ENCODE measurements at places on chromosomes 12 and 14.

DNA sequence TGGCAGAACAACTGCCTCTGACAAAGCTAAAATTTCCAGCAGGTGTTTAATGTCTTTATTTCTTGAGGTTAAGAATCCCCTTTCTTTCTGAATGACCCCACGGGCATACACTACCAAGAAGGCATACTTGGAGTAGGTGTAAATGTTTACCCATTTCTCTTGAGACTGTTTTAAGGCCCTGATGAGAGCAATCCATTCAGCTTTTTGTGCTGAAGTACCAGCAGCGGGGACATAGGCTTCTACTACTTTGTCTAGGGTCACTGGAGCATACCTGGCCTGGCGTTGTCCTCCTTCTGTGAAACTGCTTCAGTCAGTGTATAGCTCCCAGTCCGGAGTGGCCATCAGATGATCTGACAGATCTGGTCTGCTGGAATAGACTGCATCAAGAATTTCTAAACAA is 22.7 kb downstream of the ANG start:
- no peak for DNase-seq

DNA sequence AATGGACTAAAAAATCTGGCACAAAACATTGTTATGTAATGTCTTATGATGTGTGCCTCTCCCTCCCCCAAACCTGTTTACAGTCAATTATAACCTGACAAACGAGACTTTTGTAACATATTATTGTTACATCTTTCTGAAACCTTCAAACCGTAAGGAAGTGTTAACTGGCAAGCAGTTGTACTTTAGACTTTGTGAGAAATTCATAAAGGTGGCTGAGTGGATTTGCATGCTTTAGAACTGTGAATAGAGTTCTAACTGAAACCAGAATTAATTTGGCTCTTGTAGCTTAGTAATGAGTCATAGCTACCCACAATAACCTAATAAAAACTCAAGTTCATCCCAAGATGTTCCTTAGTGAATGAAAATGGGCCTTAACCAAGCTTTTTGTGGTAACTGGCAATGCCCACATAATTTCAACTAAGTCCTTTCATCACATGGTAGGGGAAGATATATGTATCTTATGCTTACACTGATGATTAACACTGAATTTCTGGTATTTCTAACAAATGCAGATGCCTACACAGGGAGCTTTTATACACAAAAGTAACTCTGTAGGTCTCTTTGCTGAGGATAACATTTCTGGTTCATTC is 29.7 kb downstream of the RAD9B start:
- no peak for DNase-seq

- DNase-seq, result no peak
Observed at GRCh38 chr14:64646103-64646502, 58.1 kb upstream of the PLEKHG3 start.

DNA sequence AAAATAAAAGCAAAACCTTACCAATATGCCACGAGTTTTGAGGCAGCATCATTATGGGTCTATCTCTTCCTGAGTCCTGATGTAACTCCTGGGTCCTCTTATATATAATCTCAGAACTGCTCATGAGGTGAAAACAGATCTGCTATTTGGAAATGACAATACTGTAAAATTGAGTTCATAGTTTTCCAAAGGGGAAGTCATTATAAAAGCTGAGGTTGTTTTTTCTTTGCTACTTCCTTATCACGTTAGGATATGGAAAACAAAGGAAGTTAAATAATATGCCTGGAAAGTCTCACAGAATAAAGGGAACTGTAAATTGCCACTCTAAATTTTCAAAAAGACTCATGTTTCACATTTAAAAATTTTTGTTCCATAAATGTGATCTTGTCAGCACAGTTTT is at the start of gene CD163L1:
Gene CD163L1 (minus strand): TSS at position 78 of the 400 bp plus-strand sequence. CDS start 26 bp downstream, at position 52.
- DNase-seq, result no peak

GRCh38 chr14:55964821-55965220 is 153.4 kb upstream of the PELI2 start:
- no peak for DNase-seq

GRCh38 chr14:90796329-90796728 is 19.9 kb downstream of the TTC7B start:
- DNase-seq, result no peak

DNA sequence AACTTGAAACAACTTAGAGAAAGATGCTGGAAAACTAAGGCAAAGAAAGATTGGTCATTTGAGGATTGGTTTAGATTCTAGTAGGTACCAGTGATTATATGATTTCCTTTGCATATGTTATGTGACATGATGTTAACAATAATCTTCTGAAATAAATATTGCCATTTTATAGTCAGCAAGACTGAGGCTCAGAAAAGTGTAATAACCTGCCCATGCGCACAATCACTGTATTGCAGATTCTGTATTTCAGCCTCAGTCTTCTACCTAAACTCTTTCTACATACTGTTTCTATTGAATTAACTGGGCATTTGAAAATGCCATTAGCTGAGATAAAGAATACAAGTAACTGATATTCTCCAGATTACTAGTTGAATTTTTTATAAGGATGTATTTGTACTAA is 61.3 kb downstream of the FGD4 start:
- no peak for DNase-seq

GRCh38 chr12:70117670-70118069 is 125.6 kb upstream of the CNOT2 start:
- DNase-seq, result no peak

DNA sequence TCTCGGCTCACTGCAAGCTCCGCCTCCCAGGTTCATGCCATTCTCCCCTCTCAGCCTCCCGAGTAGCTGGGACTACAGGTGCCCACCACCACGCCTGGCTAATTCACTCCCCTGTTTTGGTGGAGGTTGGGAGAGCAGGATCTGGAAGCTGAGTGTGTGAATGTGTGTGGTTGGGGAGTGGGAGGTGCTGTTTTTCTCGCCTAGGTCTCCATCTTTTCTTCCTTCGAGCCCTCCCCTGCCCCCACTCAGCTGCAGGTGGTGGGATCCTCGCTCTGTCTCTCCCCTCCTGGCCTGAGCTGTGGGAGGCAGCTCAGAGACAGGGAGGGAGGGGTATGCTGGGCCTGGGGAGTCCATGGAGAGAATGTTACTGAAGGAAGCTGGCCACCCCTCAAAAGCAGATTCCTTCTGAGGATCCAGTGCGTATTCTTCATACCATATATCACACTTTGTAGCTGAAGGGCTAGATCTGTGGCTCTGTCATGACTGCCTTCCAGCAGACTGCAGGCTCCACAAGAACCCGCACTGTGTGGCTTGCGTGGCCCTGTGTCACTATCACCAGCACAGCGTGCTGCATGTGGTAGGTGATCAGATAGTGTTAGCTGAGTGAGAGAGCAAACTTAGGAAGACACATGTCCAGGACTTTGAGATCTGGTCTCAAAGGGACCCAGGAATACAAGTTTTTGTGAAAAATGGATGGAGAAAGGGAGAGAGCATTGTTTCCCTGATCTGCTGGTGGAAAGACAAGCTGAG is 2.8 kb downstream of the KRT83 start:
- no peak for DNase-seq

DNA sequence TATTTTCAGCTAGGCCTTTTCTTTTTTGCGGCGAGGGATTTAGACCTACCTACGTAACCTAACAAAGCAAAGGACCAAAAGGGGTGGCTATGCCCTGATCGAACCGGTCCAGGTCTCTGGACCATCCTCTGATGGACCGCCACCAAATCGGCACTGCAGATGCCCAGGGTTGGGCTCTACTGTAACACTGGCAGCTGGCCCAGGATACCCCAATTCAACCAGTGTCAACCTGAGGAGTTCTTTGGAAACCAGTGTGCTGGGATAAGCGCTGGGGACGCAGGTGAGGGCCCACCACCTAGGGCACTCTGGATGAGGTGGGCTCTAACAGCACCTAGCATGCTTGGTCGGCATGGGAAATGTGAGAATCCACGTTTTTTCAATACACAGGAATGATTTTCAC is 32.2 kb downstream of the FBXO21 start:
- no peak for DNase-seq

- DNase-seq, result no peak
Observed at GRCh38 chr14:89787525-89787924, 167.0 kb downstream of the EFCAB11 start.

- DNase-seq, result no peak
Observed at GRCh38 chr14:31297701-31298344, 90.2 kb upstream of the HECTD1 start.

- DNase-seq, result peak; percentile 85
Observed at GRCh38 chr14:96424109-96424989, 32.4 kb downstream of the AK7 start.

- DNase-seq, result no peak
Observed at GRCh38 chr14:33062881-33063280, 124.2 kb downstream of the NPAS3 start.

DNA sequence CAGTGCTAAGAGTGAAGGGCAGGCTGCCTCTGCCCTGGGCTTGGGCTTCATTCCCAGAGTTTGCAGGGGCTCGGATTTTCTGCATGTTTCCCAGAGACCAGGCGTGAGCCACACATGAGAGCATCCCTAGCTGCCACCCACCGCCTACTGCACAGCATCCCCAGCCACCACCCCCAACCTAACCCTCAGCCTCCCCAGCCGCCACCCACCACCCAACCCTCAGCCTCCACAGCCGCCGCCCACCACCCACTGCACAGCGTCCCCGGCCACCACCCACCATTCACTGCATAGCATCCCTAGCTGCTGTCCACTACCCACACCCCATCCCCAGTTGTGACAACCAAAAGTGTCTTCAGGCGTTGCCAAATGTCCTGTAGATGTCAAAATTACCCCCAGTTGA is 22.6 kb downstream of the FGF6 start:
- no peak for DNase-seq

DNA sequence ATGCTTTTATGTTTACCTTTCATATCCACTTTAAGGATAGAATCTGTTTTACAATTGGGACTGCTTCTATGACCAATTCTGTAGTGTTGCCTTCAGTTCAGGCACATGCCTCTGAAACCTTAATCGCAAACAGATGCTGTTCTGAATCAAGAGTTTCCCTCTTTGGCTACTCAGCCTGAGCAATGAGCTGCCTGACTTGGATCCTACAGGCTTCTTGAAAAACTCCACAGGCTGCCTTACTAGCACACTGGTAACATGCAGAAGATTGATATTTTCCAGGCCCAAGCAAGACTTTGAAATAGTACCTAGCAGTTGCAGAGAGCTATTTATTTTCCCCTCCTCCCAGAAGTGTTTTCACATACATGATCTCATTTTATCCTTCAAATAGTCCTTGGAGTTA is 34.8 kb upstream of the PMCH start:
- DNase-seq, result peak; percentile 4

DNA sequence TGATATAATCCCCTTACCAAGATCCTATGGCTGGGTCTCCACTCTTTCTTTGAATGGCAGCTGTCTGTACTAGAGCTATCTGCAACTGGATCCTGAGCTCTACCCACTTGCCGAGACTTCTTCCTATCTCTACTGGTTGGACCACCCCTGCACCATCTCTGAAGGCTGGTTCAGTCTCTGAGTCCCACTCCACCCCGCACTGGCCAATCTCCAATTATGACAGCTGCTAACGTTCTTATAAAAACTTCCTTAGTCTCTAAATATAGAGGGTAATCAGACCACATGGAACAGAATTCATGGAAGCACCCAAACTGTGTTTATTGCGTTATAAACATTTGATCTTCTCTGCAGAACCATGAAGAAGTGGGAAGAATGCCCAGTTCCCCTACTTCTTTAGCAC is 186.6 kb upstream of the EEA1 start:
- no peak for DNase-seq

DNA sequence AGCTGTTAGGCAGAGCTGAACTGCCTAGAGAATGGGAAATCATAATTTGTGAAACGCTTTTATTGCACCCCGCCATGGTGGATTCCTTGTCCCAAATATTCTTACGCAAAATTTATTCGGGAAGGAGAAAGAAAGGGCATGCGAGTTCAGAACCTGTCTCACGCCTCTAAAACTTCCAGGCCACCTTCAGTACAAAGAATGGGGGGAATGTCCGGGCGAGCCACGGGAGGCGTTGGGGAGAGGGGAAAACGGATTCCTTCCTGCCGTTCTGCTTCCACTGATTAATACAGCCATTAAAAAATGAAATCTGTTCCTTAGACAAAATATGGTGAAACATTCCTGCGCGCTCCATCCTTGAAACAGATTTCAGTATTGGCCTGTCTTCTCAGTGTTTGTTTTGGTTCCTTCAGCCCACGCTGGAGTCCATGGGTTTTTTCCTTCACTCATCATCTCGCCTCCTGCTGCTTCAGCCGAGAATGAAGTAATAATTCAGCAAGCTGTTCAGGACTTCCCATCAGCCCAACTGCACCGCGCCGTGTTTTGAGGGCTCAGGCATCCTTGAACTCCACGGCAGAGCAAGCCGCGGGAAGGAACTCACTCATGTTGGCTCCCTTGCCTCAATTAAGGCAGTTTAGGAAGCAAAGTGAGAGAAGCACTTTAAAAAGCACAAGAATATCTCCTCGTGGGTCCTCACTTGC is 47.7 kb upstream of the CDKN3 start:
- no peak for DNase-seq

GRCh38 chr14:97978341-97978740 is 1181.2 kb downstream of the VRK1 start:
- peak; percentile 65 for DNase-seq

DNA sequence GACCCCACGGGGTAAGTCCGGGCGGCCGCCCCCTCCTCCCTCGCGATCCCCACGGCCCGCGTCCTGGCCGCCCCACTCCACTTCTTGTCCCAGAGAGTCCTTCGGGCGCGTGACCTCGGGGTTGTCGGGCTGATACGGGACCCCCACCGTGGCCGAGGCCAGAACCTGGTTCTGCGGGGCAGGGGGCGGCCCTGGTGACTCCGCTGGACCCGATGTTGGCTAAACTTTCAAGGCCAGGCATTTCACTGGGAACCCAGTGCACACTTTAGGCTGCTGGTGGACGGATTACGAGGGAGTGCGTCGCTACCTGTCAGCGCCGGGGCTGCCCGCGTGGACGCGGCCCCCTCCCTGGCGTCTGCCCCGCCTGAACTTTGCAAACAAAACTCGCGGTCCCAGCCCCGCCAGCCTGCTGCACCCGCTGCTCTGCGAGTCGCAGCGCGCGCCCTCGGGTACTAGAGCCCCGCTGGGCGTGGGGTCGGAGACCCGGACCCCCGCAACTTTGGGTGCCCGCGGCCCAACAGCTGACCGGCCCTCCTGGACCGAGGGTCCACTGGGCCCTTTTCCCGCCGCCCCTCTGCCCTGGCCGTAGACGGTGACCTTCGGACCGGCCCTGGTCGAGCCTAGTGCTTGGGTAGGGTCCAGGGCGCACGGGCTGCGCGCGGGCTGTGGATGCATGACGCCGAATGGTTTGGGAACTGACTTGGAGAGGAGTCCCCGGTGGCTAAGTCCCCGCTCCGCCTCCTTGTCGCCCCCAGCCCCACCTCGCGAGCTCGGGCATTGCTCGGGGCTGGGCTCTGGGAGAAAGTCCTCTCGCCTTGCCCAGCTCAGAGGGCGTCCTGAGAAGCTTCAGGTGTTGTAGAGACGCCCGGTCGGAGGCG is 624 bp downstream of the RIN3 start:
- DNase-seq, result no peak

GRCh38 chr12:66934302-66935062 is 255.6 kb upstream of the GRIP1 start:
- no peak for DNase-seq

GRCh38 chr12:69679119-69679518 is 20.0 kb downstream of the BEST3 start:
- no peak for DNase-seq

GRCh38 chr12:51705450-51705849 is 114.4 kb downstream of the SCN8A start:
- no peak for DNase-seq
